Adrenal gland (tissue), 19 donors: ENCODE measurements at places on chromosomes 5 and 9. TPM values are rescaled to one million over a fixed set of nuclear protein-coding genes. Genes with fewer than 3 reads are reported as not detected.

OXCT1 gene
- 27.6 TPM for total RNA-seq

TUSC1 gene
- total RNA-seq, result 23.5 TPM

BTNL3 gene
- not detected for total RNA-seq

FOXD4L5 gene
- total RNA-seq, result not detected

F2R gene
- total RNA-seq, result 51.2 TPM

IFNA13 gene
- not detected for total RNA-seq

PHF24 gene
- total RNA-seq, result not detected

PCDHA1 gene
- total RNA-seq, result 0.14 TPM

HINT1 gene
- total RNA-seq, result 176 TPM

COL15A1 gene
- 201 TPM for total RNA-seq

GPRIN1 gene
- total RNA-seq, result 3.8 TPM

DRD1 gene
- under 0.01 TPM for total RNA-seq

C5orf52 gene
- total RNA-seq, result not detected

STKLD1 gene
- 1.3 TPM for total RNA-seq

PPP3R2 gene
- total RNA-seq, result not detected

CCL19 gene
- total RNA-seq, result not detected

ADGRV1 gene
- total RNA-seq, result 129 TPM

IL7R gene
- total RNA-seq, result 5.8 TPM

HACD4 gene
- 13.7 TPM for total RNA-seq

TAF11L14 gene
- total RNA-seq, result not detected

SLC36A2 gene
- not detected for total RNA-seq

LECT2 gene
- not detected for total RNA-seq

NDUFB6 gene
- total RNA-seq, result 76.9 TPM

SYNPO gene
- total RNA-seq, result 242 TPM

DBH gene
- total RNA-seq, result 3.9 TPM

BAAT gene
- total RNA-seq, result not detected
